Activated T-cell treated with anti-CD3 and anti-CD28 coated beads for 24 hours (primary cell): ENCODE measurements at places on chromosomes 4 and X.

GRCh38 chr4:85393201-85393600 is 81.7 kb upstream of the ARHGAP24 start:
- DNase-seq, result no peak

DNA sequence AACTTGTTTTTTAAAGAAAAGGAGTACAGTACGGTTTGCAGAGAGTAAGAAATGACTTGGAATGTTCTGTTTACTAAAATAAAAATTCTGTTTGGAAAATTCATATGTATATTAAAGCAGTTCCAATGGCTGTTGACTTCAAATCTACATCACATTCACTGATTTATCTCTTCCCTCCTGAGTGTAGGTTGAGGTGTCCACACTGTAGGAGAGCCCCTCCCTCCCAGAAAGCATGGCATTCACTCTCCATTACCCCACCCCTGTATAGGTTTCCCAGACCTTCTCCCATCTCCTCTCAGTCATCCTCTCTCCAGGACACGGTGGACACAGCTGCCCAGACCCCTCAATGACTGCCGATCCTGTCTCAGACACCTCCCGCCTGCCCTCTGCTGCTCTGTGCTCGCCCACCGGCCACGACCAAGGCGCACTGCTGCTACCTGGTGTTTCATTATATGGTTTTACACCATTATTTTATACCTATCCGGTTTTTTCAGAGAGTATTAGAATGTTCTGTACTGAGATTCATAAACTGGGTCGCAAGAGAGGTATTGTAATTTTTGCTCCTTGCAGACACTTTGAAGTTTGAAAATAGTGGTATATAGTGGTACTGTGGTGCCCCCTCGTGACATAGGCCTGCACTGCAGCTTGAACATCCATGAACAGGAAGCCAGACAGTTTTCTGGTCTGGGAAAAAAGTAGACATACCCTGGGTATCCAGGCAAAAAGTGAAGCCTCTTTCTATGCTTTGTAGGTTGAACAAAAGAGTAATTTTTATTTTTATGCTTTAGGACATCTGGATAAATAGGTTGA is 38.8 kb upstream of the BEX4 start:
- DNase-seq, result peak; percentile 26

GRCh38 chr4:143188136-143189088 is 3.7 kb downstream of the USP38 start:
- no peak for DNase-seq

- DNase-seq, result no peak
Measured at GRCh38 chrX:11309220-11309619, 16.0 kb downstream of the AMELX start.

- no peak for DNase-seq
Measured at GRCh38 chrX:13430136-13430827, 110.4 kb upstream of the ATXN3L start.

- DNase-seq, result no peak
Measured at GRCh38 chr4:80239480-80240150, 26.8 kb upstream of the FGF5 start.

GRCh38 chr4:150268444-150268843 is 190.2 kb downstream of the DCLK2 start:
- no peak for DNase-seq

GRCh38 chr4:25535701-25536473 is 119.8 kb upstream of the SLC34A2 start:
- DNase-seq, result no peak

DNA sequence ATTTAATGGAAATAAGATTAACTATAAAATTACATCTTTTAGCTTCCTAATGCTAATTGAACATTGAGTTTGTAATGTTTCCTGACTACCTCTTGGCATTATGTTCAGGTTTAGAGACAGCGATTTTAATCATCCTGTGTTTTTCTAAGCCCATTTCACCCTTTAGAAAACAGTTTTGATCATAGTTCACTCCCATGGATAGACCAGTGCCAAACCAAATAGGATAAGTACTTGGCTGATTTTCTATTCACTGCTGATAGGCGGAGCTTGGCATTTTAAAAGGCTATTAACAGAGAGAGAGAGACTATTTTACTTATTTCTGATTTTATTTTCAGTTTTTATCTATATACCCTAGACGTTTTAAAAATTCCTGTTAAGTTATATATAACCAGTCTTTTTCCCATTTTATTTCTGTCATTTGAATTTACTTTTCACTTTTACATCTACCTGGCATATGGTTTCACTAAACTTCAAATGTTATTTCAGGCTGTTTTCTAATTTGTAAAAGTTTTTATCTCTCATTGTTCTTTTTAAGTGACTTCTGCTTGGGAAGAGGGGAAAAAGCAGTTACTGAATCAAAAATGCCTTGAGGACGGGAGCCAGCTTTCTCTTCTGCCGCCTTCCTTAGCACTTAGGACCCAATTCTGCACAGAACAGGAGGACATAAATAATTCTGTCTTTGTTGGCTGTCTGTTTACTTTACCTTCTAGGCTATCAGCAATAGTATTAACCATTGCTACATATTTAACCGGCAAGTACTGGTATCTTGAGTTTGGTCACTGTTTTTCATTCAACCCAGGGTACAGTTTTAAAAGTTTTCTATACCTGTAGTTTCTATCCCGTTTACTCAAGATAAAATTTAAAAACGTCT is 46.4 kb downstream of the SGMS2 start:
- no peak for DNase-seq

DNA sequence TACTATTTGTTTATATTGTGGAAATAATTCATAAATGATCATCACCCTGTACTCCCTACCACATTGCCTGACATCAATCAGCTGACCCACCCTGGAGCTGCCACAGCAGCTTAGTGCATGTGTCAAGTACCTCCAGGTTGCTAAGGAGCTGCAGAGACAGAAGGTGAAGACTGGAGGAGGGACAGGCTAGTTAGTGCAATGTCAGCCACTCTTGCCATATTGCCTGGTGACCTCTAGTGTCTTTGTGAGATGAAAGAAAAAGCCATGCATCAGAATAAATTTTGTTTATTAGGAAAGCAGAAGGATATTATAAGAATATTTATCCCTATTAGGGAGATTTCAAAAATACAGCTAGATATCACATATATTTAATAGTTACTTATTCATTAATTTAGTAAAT is 243.9 kb upstream of the FAT4 start:
- no peak for DNase-seq

- no peak for DNase-seq
Measured at GRCh38 chrX:153868576-153869472, 17.1 kb downstream of the L1CAM start.

DNA sequence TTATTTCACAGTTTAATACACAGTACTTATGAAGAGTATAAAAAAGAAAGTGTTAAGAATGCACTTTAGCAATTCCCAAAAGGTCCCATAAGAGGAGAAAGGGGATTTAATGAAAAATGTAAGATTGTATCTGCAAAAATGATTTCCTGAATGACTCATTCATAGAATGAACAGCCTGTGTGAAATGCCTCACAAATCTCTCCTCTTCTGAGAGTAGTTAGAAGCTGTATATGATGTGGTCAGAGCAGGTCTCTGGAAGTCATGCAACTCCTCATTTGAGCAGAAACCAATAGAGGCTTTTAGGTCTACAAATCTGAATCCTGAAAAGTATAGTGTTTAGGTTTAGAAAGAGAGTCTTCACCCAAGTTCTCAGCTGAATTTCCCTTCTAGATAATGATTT is 381.3 kb upstream of the INTU start:
- no peak for DNase-seq

DNA sequence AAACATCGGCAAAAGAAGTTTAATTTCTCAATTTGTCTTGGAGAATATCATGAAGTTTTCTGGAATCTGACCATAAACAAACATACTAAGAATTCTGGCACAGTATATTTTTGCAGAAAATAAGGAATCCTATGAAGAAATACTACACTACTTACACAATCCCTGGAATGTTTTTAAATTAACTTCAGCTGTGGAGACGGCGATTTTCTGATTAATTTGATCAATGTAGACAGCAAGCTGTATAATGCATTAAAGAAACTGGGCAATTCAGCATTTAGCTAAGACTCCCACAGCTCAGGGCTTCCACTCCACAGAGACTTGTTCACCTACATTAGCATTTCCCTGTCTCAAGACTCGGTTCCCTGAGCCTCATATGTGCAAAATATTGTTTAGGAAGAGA is 12.2 kb downstream of the EGFL6 start:
- no peak for DNase-seq

DNA sequence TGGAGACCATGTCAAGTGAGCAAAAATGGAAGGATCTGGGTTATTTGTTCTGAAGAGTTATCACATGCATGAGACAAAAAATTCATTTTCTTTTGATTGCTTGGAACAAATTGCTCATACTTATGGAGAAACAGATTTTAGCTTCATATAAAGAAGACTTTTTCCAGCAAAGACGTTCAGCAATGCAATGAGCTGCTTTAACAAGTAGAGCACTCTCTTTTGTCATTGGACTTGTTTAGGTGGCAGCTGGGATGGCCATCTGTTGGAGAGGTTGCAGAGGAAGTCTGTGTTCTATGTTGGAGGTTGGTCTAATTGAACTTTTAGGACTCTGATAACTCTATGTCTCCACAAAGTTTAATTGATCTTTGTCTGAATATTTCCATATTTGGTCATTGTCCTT is 19.9 kb upstream of the CEP135 start:
- no peak for DNase-seq

- DNase-seq, result no peak
Measured at GRCh38 chrX:51891245-51891644, 2.2 kb upstream of the MAGED1 start.

DNA sequence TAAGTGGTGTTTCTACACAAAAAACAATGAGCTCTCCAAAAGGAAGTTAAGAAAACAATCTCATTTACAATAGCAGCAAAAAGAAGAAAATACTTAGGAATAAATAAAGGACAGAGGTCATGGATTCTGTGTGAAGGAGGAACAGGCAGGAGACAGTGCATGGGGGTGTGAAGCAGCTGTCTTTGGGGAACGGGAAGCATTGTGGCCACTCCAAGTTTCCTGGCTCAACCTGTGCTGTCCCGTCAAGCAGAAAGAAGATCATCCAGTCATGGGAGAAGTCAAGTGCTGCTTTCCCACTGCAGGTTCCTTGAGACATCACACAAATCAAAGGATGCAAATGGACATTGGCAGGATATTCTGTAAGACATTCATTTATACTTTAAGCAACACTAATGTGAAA is 66.1 kb upstream of the MAML3 start:
- no peak for DNase-seq

- no peak for DNase-seq
Measured at GRCh38 chr4:40874901-40875300, 125.1 kb downstream of the NSUN7 start.

DNA sequence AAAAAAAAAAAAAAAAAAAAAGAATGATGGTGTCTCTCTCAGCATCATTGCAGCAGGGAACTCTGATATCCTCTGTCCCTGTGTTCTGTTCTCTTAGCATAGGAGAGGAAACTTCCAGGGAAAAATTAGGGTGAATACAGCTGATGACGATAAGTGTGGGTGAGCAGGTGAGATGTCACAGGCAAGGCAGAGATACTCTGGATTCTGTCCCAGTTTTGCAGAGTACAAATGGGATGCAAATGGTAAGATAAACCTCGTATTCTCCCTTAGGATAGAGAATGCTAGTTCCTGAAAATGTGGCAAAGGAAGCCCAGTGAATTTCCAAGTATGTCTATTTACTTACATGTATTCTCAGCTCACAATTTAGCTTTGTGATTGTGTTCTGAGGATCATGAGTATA is 671.6 kb upstream of the BOD1L1 start:
- no peak for DNase-seq

DNA sequence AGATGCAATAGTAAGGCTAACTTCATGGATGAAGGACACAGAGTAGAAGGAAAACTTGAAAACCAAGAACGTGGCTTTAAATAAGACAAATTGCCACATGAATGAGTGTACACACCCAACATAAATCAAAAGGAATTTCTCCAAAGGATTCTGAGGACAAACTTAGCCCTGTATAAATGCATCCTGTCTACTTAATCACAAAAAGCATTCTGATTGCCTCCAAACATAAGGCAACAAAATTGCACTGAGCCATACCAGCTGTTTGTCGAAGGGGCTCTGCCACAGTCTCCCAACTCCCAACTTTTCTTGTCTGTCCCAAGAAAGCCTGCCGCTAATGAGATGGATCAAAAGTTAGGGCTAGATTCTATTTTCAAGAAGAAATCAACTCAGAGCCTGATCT is 194.3 kb downstream of the SOWAHB start:
- no peak for DNase-seq

DNA sequence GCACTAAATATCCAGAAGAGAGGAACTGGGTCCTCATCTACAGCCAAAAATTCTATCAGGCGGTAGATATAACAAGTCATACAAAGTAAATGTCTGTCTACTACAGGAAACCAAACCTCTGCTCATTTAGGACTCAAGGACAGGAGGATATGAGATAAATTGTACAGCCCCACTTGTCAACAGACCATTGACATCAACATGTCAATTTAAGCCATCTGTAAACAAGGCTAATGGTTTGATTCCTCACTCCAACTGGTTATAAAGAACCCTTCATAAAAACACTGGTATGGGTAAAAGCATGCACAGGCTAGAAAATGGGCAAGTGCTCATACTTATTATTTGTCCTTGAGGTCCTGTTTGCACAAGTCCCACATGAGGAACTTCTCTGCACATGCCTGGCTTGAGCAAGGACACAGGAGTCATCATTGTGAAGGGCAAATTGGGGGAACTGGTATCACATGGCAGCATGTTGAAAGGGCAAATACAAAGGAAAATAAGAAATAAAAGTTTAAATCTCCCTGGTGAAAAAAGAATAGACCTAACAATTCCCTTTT is 13.2 kb downstream of the RTL8B start:
- DNase-seq, result no peak

GRCh38 chr4:29521281-29521680 is 1198.9 kb upstream of the PCDH7 start:
- no peak for DNase-seq

DNA sequence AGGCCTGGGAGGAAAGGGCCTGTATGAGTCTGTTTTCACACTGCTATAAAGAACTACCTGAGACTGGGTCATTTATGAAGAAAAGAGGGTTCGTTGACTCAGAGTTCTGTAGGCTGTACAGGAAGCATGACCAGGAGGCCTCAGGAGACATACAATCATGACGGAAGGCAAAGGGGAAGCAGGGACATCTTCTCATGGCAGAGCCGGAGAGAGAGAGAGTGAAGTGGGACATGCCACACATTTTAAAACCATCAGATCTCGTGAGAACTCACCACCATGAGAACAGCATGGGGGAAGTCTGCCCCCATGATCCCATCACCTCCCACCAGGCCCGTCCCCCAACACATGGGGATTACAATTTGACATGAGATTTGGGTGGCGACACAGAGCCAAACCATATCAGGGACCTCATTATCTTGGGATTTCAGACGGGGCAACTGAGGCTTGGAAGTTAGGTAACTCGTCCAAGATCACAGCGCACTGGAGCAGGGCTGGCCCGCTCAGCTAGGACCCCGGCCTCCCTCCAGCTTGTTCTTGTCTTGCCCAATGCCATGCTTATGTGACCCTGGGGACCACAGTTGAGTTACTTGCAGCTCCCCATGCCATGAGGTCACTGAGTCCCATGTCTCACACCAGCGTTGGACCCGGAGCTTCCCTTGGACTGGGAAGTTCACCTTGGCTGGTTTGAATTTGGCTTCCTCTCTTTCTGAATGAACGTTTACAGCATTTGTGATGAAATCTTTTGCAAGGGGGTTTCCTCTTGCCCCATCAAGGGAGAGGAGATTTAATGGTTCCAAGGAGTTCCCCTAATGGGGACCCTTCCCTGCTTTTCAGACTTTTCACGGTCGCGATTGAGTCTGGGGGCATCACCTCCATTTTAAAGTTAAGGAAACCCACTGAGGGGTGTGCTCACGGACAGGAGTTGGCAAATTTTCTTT is 18.1 kb downstream of the HTRA3 start:
- no peak for DNase-seq

GRCh38 chr4:108143515-108143914 is 25.2 kb downstream of the LEF1 start:
- no peak for DNase-seq
